GM12878 (cell line): ENCODE measurements at places on chromosomes 5 and 9. TPM values are rescaled to one million over a fixed set of nuclear protein-coding genes. Genes with fewer than 3 reads are reported as not detected.

DIPK1B gene
- 0.08 TPM in 1 of 2 replicates, not detected in the other for polyA plus RNA-seq

C5 gene
- 0.72 and 1.5 TPM in 2 replicates for polyA plus RNA-seq

TMEM252 gene
- not detected in 2 replicates for polyA plus RNA-seq

ZNF474 gene
- not detected in 2 replicates for polyA plus RNA-seq

SLC36A2 gene
- polyA plus RNA-seq: not detected in 2 replicates

RBM22 gene
- 54.6 and 55.7 TPM in 2 replicates for polyA plus RNA-seq

SPINK4 gene
- polyA plus RNA-seq: not detected in 2 replicates

CARD9 gene
- polyA plus RNA-seq: 1.3 and 1.8 TPM in 2 replicates

TENT4A gene
- 2.5 and 2.8 TPM in 2 replicates for polyA plus RNA-seq

HSPA4 gene
- 231 and 234 TPM in 2 replicates for polyA plus RNA-seq

FGF10 gene
- not detected in 2 replicates for polyA plus RNA-seq

CEMIP2 gene
- polyA plus RNA-seq: 0.51 and 0.67 TPM in 2 replicates

SLC35D2 gene
- 0.32 and 0.64 TPM in 2 replicates for polyA plus RNA-seq

SPATA9 gene
- 0.24 and 0.27 TPM in 2 replicates for polyA plus RNA-seq

GFI1B gene
- not detected in 2 replicates for polyA plus RNA-seq

FAM151B gene
- polyA plus RNA-seq: 0.14 and 0.64 TPM in 2 replicates

FOXD4 gene
- polyA plus RNA-seq: 0.07 TPM in 1 of 2 replicates, not detected in the other

PPP2R2B gene
- not detected in 2 replicates for polyA plus RNA-seq

AIF1L gene
- 0.08 TPM in 1 of 2 replicates, not detected in the other for polyA plus RNA-seq

C9orf43 gene
- polyA plus RNA-seq: 0.31 and 0.42 TPM in 2 replicates

OGN gene
- polyA plus RNA-seq: 1.1 and 2.1 TPM in 2 replicates

TMEM267 gene
- polyA plus RNA-seq: 17.7 and 18.4 TPM in 2 replicates

LNPEP gene
- 20.4 and 23.2 TPM in 2 replicates for polyA plus RNA-seq

PDLIM4 gene
- 0.39 and 0.83 TPM in 2 replicates for polyA plus RNA-seq

SEMA5A gene
- polyA plus RNA-seq: 0.07 TPM in 1 of 2 replicates, not detected in the other

EGFL7 gene
- polyA plus RNA-seq: not detected in 2 replicates

SHISAL2B gene
- polyA plus RNA-seq: not detected in 2 replicates

MTRR gene
- 37.8 and 41.6 TPM in 2 replicates for polyA plus RNA-seq

MYOZ3 gene
- polyA plus RNA-seq: 0.32 TPM in 1 of 2 replicates, not detected in the other

RABL6 gene
- 16.3 and 16.4 TPM in 2 replicates for polyA plus RNA-seq

KCTD16 gene
- 0.06 TPM in 1 of 2 replicates, not detected in the other for polyA plus RNA-seq

RECK gene
- polyA plus RNA-seq: 0.13 and 0.29 TPM in 2 replicates

PRRC1 gene
- polyA plus RNA-seq: 35.1 and 40.1 TPM in 2 replicates

TXN gene
- 1,319 and 1,349 TPM in 2 replicates for polyA plus RNA-seq

CDC26 gene
- polyA plus RNA-seq: 96.4 and 102 TPM in 2 replicates

AGXT2 gene
- polyA plus RNA-seq: not detected in 2 replicates

CAMK2A gene
- not detected in 2 replicates for polyA plus RNA-seq

PCDHB16 gene
- not detected in 2 replicates for polyA plus RNA-seq

HRCT1 gene
- not detected in 2 replicates for polyA plus RNA-seq

SARDH gene
- not detected in 2 replicates for polyA plus RNA-seq

KCNV2 gene
- 0.11 and 0.37 TPM in 2 replicates for polyA plus RNA-seq

DOCK8 gene
- 43.9 and 47.2 TPM in 2 replicates for polyA plus RNA-seq

PTPN3 gene
- 0.78 and 0.98 TPM in 2 replicates for polyA plus RNA-seq

PALM2AKAP2 gene
- polyA plus RNA-seq: not detected in 2 replicates

F2RL1 gene
- not detected in 2 replicates for polyA plus RNA-seq

PRR16 gene
- not detected in 2 replicates for polyA plus RNA-seq

LHFPL2 gene
- polyA plus RNA-seq: 5.6 and 6.1 TPM in 2 replicates

TIMD4 gene
- 8.7 and 9.4 TPM in 2 replicates for polyA plus RNA-seq
